ENCODE measurements at places on chromosomes 11 and 22. TPM values are rescaled to one million over a fixed set of nuclear protein-coding genes. Genes with fewer than 3 reads are reported as not detected.

Gene LRP4
- total RNA-seq: 25.0 TPM

Gene DPAGT1
- 36.1 TPM for total RNA-seq

Gene SLC22A6
- not detected for total RNA-seq

Gene TBC1D22A
- 23.0 TPM for total RNA-seq

Gene RIC3
- 34.4 TPM for total RNA-seq

Gene CATSPER1
- not detected for total RNA-seq

Gene PRR33
- total RNA-seq: not detected

Gene HIC2
- 60.7 TPM for total RNA-seq

Gene HORMAD2
- not detected for total RNA-seq

Gene DMC1
- 4.2 TPM for total RNA-seq

Measured in glutamatergic neuron (in vitro differentiated cells).